ENCODE measurements at places on chromosomes 2 and 18.

DNA sequence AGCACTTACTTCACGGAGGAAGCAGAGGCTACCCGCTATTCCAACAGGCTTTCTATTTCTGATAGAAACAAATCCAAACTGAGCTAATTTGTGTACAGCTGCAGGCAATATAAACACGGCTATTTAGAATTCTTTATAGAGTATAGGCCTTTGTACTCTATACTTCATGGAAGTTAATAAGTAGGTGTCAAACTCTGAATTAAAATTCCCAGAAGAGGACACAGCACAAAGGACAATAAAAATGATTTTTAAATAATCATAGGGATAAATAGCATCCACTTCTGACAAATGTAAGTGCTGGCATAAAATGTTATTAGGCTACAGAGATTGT is 261.5 kb downstream of the AFF3 start:
- no peak for DNase-seq

GRCh38 chr2:240611601-240612210 is 13.6 kb upstream of the GPR35 start:
- DNase-seq, result no peak

DNA sequence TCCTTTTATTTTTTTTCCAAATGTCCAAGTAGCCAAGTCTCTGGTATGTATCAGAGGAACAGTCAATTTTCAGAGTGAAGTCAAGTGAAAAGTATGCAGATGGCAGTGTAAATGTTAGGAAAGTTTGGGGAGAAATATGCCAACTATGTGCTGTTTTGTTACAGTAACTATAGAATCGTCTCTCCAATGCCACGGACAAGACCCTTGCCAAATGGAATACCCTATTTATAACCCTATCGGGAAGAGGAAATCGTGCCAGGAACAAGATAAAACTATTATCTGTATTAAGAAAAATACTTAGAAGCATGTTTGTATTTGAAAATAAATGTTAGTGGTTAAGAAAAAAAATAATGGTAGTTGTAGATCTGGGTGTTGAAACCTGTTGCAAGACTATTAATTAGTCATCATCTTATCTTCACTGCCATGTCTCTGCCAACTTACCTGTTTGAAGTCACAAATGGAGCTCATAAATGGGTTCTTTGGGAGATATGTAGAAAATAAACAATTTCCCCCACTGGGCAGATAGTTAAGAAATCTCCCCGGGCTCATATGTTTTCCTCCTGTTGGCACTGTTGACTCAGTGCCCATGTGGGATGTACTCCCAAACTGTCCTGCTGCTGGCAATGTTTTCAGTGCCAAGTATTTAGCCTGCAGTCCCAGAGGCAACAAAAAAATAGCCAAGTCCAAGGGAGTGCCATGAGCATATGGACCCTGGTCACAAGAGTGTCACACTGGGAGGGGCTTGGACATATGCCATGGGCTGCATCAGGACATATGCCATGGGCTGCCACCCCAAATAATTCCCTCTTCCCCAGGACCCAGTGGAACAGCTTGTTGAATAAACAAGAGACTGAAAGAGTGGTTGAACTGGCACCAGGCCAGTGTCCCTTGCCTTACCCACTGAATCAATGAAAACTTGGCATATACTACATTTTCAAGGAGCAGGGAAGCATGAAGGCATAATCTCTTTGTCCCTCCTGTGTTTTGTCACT is 366.9 kb downstream of the OSR1 start:
- no peak for DNase-seq

GRCh38 chr2:24577481-24577880 is 86.4 kb downstream of the NCOA1 start:
- no peak for DNase-seq

GRCh38 chr18:27996801-27997272 is 180.1 kb downstream of the CDH2 start:
- no peak for DNase-seq

DNA sequence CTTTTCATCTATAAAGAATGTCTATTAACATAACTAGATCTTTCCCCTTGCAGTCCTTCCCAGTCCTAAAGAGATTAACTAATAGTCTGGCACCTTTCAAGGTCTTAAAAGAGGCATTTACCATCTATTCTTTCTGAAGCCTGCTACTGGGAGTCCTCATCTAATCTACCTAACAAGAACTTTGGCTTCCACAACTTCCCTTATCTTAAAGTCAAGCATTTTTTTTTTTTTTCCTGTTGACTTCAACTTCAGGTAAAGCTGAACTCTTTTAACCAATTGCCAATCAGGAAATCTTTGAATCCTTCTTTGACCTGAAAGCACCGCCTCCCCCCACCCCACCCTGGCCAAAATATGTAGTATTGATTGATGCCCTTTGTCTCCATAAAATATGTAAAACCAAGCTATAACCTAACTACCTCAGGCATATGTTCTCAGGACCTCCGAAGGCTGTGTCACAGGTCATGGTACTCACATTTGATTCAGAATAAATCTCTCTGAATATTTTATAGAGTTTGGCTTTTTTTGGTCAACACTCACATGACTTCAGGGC is 168.6 kb downstream of the PTPRM start:
- no peak for DNase-seq

DNA sequence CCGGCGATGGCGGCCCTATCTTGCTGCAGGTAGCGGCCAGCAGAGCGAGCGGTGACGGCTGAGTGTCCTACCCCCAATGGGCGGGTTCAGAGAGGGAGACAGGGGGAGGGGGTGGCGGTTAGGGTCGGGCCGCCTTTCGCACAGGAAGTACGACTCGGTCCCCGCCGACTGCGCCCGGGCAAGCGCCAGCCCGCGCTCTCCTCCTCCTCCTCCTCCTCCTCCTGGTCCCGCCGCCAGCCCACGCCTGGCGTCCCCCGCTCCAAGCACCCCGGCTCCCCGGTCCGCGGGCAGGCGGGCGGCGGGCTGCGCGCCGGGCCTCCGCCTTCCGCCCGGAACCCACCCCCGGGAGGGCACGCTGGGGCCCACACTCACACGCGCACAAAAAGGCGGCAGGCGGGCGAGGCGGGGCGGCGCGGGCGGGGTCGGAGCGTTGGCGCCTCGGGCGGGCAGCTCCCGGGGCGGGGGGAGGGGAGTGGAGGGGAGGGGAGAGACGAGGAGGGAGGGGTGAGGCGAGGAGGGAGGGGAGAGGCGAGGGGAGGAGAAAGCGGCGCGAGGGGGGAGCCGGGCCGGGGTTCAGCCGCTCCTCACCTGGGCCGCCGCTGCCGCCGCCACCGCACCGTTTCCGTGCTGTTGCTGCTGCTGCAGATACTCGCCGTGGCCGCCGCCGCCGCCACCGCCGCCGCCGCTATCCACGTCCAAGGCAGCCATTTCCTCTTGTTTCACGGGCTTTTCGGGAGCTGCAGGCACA is 1.2 kb downstream of the SP3 start:
- DNase-seq, result peak; percentile 83

- no peak for DNase-seq
Observed at GRCh38 chr2:128219891-128220290, 98.8 kb downstream of the HS6ST1 start.

- DNase-seq, result no peak
Observed at GRCh38 chr2:85593023-85593422, 2.5 kb upstream of the RNF181 start.

DNA sequence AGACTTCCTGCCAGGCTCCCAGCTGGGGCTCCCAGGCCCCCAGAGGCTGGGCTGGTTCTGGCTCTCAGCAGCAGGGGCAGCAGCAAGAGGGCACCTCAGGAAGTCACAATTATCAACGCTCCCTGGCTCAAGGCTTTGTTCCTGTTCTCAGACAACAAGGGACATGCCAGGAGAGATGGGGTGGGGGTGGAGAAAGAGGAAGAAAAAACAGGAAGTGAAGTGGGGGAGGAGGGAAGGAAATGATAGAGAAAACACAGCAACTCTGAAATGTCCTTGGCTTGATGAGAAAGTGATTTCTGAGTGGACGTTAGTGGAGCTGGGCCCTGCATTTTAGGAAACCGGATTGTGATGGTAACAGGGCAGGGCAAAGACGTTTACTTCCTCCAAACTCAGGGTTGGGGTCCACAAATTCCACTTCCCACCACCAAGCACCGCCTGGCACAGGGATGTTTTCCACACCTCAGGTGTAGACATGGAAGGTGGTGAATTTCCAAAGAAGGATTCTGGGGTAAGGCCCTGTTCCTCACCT is 40.4 kb downstream of the CYRIA start:
- no peak for DNase-seq

DNA sequence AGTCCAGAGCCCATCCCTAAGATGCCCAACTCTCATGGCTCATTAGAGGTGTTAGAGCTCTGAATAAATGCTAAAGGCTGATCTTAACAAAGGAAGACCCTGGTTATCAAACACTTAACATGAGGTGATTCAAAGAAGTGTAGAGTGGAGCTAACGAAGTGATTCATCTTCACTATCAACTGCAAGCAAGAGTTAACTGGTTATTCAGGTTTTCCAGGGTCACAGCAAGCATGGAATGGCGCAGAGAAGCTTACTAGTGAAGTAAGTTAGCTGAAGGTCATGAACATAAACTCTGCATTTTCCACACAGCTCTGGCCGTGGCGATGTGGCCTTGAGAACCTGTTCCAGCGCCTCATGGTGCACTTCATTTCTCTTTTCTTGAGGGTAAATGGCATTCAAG is 17.0 kb downstream of the RND3 start:
- DNase-seq, result no peak

GRCh38 chr2:168895771-168896170 is 5.3 kb upstream of the G6PC2 start:
- no peak for DNase-seq

All from stimulated activated CD8-positive, alpha-beta memory T cell treated with anti-CD3 and anti-CD28 coated beads, Interleukin-12 subunit alpha, Interleukin-12 subunit beta, amount 100 ng/mL, for 1 hour (primary cell).